Thoracic aorta (tissue), 2 donors: ENCODE measurements at places on chromosomes 11 and 22.

DNA sequence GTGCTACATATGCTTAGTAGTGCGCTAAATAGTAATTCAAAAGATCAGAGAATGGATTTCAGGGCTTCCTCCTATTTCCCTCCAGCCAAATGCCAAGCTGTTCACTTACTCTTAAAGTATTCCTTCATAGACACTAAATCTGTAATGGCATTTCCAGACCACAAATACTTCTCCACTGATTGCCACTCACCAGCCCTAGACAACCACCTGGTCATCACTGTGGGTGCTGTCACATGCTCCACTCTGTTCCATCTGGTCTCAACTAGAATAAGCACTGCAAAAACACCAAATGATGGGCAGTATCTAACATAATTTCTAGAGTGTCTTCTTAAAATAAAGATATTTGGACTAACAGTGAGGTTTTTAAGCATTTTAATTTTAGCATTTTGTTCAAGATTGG, 341.3 kb downstream of the AASDHPPT start:
- DNase-seq: no peak

- DNase-seq: no peak
Observed at GRCh38 chr11:116193321-116194131, 579.3 kb downstream of the BUD13 start.

GRCh38 chr11:117792992-117793391, 4.0 kb downstream of the DSCAML1 start:
- DNase-seq: no peak

DNA sequence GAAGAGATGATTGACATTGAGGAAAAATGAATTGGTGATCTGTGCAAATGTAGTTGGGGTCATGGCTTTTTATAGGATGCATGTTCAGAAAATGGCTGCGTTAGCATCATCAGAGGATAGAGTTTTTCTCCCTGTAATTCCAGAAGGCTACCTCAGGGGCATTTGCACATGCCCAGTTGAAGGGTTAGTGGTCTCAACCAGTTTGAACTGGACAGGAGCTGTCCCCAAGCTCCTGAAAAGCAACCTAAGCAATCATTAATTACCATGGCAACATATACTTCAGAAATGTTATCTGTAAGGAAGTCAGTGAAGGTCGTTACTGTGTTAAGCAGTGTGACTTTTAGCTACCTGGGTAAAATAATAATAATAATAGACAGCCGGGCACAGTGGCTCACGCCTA, 29.3 kb downstream of the TUG1 start:
- DNase-seq: no peak

GRCh38 chr11:92482492-92483060, 258.0 kb downstream of the FAT3 start:
- DNase-seq: no peak

DNA sequence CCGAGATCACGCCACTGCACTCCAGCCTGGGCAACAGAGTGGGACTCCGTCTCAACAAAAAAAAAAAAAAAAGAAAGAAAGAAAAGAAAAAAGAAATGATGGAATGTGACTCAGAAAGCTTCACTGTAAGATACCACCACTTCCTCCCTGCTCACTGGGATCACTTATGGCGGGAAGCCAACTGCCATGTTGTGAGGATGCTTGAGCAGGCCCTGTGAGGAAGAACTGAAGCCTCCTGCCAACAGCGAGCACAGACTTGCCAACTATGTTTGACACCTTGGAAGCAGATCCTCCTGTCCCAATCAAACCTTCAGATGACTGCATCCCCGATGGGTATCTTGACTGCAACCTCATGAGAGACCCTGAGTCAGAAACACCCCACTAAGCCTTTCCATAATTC, 8.3 kb downstream of the SEC14L6 start:
- no peak for DNase-seq

DNA sequence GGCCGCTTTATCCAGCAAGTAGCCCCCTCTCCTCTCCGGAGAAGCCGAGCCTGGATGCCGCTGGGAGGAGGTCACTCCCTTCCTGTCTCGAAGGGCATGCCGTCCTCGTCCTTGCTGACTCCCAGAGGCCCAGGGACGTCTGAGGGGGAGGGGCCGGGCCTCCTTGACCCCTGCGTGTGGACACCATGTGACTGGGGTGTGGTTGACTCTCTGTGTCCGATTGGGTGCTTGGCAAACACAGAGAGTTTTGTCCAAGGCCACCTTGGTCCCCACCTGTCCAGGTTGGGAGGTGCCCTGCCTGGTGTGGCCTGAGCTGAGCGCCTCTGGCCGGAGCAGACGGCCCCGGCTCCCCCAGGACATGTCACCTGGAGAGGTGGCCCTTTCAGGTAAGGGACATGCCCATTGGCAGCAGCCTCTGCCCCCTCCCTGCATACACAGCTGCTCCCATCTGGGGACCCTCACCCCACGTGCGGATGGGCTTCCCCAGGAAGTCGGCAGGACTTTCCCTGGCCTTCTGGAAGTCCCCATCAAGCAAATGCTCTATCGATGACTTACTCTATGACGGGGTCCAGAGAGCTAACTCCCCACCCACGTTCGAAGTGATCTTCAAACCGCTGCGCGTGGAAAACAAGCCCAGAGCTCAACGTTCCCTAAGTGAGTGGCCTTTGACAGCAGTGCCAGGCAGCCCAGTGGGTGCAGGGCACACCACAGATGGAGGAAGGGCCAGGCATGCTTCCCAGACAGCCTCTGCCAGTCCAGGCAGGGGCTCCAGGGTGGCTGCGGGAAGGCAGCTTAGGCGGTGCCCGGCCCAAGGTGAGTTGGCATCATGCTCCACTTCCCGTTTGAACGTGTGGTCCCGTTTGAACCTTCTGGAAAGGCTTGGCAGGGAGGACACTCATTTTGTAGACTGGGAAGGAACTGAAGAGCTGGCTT, at the start of gene SMIM38:
Gene SMIM38, plus strand, starts transcription at position 634 of the 933 bp plus-strand sequence. CDS start 1,912 bp downstream, outside the sequence.
- no peak for DNase-seq

GRCh38 chr11:120316880-120317688, 8.0 kb upstream of the TLCD5 start:
- DNase-seq: no peak

- no peak for DNase-seq
Observed at GRCh38 chr22:50031189-50032091, 18.9 kb upstream of the IL17REL start.

DNA sequence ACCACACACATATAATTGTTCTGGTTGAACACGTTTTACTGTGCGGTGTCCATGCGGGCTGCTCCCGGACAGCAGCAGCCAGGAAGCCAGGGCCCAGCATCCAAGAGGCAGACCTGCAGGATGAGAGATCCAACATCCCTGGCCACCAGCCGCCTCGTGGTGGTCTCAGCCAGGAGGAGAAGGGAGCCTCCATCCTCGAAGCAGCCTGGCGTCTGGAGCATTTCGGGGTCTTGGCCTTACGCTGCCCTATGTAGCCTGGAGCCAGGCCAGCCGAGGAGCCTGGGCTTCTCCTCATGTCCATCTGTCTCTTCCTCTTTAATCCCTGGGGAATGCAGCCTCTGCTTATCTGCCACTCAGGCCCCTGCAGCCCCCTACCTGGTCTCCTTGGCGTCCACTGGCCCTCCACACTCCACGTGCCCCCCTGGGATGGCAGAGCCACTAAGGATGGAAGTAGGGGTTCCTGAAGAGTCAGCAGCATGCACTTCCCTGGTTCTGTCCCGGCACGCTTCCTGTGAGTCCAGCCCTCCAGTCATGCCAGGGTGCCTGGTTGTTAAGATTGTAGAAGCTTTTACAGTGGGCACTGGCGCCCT, 253.2 kb downstream of the TBC1D22A start:
- DNase-seq: no peak
